ENCODE measurements at places on chromosomes 1 and 21.

GRCh38 chr1:39692152-39693074, 1.2 kb upstream of the HPCAL4 start:
- DNase-seq, result peak; percentile 21

DNA sequence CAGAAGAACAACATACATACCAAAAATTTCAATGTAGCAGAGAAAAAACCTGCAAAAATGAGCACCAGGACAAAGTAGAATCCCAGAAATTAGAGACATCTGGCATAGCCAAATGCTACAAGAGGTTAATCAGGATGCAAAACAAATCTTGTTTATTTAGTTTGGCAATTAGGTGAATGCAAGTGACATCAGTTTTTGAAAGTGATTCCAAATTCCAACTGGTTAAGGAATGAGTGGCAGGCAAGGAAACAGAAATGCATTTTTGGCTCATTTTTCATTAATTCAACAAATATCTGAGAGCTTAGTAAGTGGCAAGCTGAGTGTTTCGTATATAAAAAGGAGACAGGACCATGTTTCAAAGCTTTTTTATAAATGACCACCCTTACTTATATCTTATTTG, 21.3 kb downstream of the SCAF4 start:
- DNase-seq, result no peak

DNA sequence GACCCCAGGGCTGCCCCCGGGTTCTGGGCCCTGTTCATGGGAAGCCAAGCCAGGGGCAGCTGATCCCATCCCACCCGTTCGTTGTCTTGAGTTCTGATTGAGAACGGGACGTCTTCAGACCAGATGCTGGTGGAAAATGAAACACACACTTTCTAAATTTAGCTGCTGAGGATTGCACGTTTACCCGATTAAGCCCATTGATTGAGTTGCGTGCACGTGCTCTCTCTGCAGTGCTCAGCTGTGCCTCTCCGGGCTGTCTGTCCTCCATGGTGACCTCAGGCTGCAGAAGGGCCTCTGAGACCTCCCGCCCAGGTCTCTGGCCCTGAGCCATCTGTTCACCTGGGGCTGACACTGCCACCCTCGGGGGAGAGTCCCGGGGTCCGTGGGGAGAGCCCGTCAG, 27.0 kb upstream of the PEX10 start:
- no peak for DNase-seq

GRCh38 chr1:54615531-54616279, 7.6 kb downstream of the FAM151A start:
- DNase-seq, result no peak

DNA sequence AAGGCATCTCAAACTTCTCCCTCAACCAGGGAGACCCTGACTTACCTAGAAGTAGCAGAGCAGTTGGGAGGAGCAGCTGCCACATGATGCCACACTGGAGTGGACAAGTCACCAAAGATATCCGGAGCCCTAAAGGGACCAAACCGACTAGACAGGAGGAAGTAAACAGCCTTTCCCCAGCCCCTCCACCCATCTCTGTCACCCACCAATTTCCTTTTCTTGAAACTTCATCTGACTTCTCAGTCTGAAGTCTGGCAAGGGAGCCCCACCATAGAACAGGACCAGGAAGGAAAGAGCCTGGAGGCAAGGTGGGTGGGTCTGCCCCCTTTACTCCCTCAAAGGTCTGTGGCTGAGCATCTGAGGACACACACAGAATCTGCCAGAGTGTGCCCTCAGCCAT, at the start of gene FCGR3A:
FCGR3A (minus strand) TSS at position 167 of the 400 bp plus-strand sequence; CDS start at position 85, 82 bp downstream.
- DNase-seq, result no peak

GRCh38 chr1:184792450-184792969, 37.9 kb upstream of the EDEM3 start:
- no peak for DNase-seq

GRCh38 chr21:18147678-18148077, 97.0 kb upstream of the CHODL start:
- no peak for DNase-seq

- DNase-seq, result no peak
Observed at GRCh38 chr1:215599418-215600074, 32.4 kb downstream of the KCTD3 start.

DNA sequence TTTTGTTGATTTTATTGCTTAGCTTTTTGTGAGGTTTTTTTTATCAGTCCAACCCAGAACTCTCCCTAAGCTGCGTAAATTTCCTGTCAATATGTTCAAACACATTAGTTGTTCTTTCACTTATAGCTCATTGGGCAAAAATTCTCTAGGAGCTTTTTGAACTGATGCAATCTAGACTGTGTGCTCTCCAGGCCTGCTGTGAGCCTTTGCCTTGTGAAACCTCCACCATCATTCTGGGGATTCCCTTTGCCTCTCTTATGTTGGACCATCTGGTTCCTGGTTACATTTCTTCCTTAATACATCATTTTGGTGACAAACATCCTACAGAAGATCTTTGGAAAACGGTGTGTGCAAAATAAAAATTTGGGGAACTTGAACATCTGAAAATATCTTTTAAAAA, 247.2 kb downstream of the LRRC7 start:
- DNase-seq, result no peak

DNA sequence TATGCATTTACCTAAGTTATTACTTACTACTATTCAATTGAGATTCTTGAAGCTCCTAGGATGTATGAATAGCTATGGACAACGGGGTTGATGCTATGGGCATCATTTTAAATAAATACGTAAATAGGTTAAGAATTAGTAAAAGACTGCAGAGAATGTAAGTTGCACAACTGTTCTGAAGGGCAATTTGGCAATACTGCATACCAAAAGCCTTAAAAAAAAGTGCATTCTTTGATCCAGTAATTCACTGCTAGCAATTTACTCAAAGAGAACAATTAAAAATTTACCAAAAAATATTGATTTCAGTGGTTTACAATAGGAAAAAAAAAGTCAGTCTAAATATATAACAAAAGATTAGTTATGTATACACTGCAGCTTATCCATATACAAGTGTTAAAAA, 3.5 kb downstream of the ARPC5 start:
- DNase-seq, result no peak

GRCh38 chr21:37294679-37295078, 27.5 kb upstream of the VPS26C start:
- no peak for DNase-seq

DNA sequence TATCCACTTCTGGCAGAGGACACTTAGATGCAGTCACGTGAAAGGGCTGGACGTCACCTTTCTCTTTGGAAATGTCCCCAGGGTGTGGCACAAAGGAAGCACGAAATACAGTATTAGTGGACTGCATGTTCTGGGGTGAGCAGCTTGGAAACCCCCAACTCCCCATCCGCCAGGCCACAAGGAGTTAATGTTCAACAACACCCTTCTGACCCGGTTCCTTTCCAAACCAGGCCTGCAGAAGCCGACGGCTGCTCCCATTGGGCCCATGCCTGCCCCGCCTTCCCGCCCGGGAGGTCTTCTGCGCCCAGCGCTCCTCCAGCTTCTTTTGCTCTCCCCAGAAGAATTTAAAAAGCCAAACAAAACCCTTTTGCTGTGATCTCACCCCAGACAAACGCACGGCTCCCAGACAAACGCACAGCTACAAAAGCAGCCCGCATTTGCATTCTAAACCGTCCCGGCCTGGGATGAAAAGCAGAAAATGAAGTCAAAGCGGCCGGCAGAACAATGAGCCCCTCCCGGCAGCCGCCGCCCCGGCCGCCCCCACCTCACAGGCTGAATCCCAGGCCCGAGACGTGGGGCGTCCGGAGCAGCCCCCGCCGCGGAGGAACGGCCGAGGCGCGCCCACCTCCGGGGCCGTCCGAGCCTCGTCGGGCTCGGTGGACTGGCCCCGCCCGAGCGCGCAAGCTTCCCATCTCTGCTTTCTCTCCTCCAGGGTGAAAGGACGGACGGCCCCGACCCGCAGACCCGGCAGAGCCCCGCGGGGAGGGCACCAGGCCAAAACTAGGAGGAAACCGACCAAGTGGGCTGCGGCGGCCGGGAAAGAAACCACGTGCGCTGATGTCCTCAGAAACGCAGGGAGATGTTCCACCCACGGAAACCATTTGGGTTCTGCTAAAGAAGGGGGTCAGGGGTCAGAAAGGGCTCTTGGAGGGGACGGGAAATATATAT, 101.9 kb downstream of the PLPP3 start:
- no peak for DNase-seq

DNA sequence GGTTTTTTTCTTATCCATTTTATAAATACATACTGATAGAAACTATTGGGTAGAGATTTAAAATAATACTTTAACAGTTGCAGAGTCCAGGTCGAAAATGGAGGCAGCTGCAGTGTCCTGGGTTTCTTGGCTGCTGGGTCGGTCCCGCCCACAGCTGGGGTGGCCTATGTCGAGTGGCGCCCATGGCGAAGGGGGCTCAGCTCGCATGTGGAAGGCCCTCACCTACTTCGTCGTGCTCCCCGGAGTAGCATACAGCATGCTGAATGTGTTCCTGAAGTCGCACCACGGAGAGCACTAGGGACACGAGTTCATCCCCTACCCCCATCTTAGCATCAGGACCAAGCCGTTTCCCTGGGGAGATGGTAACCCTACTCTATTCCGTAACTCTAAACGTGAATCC, 1304.9 kb upstream of the ADGRL2 start:
- no peak for DNase-seq

Data from CD4-positive, CD25-positive, alpha-beta regulatory T cell (primary cell).